ENCODE measurements at places on chromosomes 13 and 19.

DNA sequence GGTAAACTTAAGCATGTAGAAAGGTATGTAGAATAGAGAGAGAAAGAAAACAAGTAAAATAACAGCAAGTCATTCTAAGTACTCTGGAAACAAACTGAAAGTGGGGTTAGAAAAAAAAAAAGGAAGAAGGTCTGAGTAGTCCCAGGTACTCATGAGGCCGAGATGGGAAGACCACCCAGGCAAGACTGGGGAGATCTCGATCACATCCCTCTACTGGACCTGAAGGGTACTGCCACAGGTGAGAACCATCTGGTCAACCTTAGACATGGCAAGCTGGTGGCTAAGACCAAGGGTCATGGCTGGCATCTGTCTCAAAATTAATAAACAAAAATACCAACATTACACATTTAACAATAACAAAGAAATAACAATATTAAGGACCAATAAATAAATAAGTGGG lies 36.3 kb upstream of the ZNF724 start:
- no peak for DNase-seq

GRCh38 chr13:73428706-73429105 lies 369.9 kb downstream of the KLF5 start:
- DNase-seq = no peak

DNA sequence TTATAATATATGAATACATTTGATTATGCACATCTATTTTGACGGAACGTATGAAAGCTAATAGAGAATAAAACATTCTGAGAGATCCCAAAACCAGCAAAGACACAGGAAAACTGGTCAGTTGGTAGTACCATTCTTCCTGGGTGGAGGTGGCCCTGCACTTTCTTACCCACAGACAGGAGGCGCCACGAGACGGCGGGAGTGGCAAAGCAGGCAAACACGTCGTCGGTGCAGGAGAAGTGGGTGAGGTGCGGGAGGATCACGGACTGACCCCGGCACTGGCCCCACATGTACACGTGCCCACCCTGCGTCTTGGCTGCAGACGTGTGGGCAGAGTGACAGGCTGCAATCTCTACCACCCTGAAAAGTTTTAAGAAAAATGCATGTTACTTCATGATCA lies 36.1 kb downstream of the RCBTB1 start:
- DNase-seq = no peak

- no peak for DNase-seq
These were observed 47.5 kb downstream of the NFIC start for GRCh38 chr19:3413796-3414327.

DNA sequence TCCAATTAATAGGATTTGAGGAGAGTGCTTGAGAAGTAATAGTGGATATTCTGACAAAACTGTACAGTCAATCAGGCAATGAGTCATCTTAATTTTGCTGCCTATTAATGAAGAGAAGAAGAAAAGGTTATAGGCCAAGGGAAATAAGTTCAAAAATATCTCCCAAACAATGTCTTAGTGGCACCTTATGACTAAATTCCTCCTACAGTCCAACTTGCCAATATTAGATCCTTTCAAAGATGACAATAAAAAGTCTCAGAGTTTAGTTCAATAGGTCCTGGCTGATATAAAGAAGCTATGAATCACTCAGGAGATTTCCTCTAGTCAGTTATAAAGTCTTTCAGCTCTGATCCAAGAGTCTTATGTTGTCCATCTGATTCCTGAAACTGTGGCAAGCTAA lies 27.9 kb downstream of the UGGT2 start:
- DNase-seq = no peak

GRCh38 chr19:34215666-34216038 lies 38.7 kb upstream of the GARRE1 start:
- no peak for DNase-seq

GRCh38 chr19:4224470-4224869 lies 4.9 kb upstream of the EBI3 start:
- DNase-seq = no peak

DNA sequence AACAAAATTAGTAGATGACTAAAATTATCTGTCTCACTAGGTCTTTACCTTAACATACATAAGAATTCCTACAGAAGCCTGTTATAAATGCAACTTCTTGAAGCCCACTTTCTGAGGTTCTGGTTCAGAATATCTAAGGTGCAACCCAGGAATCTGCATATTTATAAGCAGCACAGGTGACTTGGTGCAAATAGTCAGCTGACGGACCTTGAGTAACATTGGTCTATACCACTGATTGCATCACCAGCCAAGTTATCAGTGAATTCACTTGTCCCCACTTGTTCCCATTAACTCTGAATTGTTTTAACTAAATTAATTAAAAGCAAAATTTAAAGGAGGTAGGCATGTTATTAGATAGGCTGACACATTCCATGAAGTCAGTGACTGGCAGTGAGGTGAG lies 109.9 kb downstream of the FRY start:
- no peak for DNase-seq

GRCh38 chr19:35609851-35610353 lies 2.6 kb upstream of the HAUS5 start:
- DNase-seq = no peak

GRCh38 chr13:44739539-44739938 lies 163.4 kb upstream of the TSC22D1 start:
- no peak for DNase-seq

GRCh38 chr19:41811036-41811435 lies 14.6 kb downstream of the CEACAM3 start:
- no peak for DNase-seq

DNA sequence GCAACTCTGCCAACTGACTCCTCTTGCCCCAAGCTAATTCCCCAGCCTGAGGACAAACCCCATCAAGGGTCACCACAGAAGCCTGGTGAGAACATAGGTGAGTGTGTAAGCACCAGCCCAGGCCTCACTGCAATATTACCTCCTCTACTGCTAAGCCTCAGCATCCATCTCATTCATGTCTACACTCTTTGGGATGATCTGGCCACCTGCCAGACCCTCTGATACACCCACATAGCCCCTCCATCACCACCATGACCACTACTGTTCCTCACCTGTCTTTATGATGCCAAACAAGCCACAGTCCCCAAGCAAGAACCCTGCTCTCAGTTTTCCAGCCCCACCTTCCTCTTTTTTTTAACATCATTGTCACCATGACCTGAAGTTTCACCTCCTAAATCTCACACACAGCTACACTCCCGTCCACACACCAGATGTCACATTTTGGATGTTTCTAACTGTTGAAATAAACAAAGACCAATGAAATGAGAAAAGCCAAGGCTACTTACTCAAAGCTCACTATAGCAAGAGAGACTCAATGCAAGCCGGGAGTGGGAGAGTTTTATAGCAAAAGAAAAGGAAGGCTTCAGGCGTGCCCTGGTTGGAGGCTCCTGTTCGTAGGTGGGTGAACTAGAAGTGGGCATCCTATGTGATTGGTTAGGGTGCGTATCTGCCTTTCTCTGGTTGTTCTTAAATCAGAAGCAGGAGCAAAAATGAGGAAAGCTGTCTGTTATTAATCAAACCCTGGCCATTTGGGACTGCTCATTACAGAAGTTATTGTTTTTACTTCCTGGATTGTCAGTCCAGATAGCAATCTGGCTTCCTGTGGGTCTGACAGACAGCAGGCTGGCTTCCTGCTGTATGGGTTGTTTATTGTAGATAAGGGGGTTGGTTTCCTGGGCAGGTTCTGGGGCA lies 2.0 kb downstream of the ZNF792 start:
- no peak for DNase-seq

DNA sequence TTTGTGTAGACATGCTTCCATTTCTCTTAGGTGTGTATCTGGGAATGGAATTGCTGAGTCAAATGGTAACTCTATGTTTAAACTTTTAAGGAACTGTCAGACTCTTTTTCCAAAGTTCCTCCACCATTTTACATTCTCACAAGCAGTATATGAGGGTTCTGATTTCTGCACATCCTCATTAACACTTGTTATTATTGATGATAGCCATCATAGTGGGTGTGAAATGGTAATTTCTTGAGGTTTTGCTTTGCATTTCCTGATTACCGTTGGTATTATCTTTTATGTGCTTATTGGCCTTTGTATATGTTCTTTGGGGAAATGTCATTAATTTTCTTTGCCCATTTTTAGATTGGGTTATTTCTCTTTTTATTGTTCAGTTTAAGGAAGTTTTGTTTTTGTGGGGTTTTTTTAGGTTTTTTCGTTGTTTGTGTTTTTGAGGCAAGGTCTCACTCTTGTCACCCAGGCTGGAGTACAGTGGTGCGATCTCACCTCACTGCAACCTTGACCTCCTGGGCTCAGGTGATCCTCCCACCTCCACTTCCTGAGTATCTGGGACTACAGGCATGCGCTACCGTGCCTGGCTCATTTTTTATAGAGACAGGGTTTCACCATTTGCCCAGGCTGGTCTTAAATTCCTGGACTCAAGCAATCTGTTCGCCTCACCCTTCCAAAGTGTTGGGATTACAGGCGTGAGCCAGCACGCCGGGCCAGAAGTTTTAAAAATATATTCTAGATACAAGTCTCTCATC lies 34.3 kb downstream of the NAA16 start:
- DNase-seq = no peak

- DNase-seq = peak; percentile 40
These were observed 37.8 kb downstream of the TNFSF14 start for GRCh38 chr19:6632002-6632621.

GRCh38 chr13:38590796-38591507 lies 95.9 kb upstream of the FREM2 start:
- no peak for DNase-seq

DNA sequence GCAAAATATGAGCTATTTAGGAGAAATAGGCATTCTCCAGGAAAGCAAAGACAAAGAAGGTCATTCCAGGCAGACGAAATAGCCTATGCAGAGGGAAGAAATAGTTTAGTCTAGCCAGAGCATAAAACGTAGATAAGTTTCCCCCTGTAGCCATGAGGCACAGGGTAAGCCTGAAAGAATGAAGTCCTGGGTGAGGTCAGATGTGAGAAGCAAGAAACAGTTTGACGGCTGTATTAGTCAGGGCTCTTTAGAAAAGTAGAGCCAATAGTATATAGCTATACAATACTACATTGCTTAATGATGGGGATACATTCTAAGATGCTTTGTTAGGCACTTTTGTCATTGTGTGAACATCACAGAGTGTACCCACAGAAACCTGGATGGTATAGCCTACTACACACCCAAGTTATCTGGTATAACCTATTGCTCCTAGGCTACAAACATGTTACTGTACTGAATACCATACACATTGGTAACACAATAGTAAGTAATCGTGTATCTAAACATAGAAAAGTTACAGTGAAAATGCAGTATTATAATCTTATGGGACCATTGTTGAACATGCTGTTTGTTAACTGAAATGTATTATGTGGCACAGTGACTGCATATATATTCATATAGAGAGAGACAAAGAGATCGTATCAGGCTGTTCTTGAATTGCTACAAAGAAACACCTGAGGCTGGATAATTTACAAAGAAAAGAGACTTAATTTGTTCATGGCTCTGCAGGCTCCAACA lies 59.3 kb upstream of the WDFY2 start:
- DNase-seq = no peak

DNA sequence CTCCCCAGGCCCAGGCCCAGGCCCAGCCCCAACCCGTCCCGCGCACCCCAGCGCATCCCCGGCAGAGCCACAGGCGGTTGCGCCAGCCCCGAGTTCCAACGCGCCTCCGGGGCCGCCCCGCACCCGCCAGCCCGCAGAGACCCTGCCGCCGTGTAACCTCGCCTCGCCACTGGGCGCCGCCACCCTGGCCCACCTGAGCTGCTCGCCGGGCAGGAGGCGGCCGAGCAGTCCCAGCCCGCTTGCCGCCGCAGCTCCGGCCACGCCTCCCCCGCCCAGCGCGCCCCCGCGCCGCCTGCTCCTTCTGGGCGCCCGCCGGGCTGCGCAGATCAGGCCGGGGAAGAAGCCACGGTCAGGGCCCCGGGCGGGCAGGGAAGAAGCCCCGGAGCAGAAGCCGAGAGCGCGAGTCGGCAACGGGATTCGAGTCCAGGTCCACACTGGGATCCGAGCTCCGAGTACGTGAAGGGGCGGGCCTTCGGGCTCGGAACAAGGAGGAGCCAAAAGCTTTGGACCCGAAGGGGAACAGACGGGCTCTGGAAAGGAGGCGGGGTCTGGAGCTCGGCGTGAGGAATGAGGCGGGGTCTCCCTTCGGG lies at the start of gene MBOAT7:
MBOAT7 (minus strand) TSS at position 436 of the 590 bp plus-strand sequence. CDS start 1,072 bp downstream, outside the sequence.
- DNase-seq = no peak

DNA sequence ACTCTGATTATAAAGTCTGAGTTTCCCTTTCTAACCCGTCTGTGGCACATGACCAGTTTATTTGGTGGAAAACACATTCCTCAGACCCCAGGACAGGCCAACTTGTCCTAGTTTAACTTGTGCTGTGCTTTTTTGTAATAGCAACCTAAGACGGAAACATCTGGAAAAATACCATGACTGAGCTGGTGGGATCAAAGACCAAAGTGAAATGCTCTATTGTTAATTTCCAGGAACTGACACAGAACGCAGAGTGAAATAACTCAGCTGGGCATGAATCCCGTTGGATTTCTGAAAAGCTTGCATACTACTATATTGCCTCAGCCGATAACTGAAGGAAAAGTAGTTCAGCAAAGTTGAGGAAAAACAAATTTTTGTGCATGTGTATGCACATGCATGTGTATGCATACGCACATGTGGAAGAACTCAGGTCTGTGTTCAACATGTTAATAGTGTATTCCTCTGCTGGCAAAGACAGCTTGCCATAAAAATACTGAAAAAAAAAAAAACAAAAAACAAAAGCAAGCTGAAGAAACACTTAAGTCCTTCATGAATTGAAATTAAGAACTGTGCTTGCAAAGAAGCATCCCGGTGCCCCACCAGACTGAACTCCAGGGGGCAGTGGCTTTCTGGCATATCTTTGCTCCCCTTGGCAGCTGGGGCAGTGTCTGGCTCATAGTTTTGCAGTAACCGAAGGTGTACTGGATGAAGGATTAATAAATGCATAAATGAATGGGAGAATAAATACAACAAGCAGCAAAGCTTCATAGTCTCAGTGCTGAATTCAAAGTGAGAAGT lies 187.8 kb downstream of the LHFPL6 start:
- no peak for DNase-seq

DNA sequence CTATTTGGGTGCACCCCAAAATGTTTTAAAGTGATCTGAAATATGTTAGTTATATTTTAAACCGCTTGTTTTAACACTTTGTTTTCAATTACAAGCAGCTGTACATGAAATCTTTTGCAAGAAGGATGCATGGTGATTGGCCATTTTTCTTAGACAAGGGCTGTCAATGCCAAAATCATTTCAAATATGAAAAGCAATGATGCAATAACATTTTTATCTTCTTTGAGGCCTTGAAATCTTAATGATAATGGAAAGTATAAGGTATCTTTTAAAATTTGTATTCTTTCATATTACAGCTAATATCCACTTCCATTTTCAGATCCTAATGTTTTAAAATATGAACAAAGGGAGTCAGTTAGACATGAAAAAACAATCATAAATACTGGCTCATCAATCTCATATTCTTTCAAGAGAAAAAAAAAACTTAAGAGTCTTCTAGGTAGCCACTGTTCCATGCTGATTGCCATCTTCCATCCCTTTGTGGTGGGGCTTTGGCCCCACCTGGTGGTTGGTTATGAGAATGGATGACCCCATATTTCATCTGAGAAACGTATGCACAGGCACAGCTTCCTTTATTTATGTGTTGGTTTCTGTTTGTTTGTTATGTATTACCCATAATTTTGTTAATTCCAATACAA lies 330.3 kb upstream of the MIR17HG start:
- no peak for DNase-seq

GRCh38 chr13:111572956-111573761 lies 252.7 kb downstream of the TEX29 start:
- DNase-seq = no peak

Data from AG09319 (cell line).